ENCODE measurements at places on chromosomes 1 and 21.

DNA sequence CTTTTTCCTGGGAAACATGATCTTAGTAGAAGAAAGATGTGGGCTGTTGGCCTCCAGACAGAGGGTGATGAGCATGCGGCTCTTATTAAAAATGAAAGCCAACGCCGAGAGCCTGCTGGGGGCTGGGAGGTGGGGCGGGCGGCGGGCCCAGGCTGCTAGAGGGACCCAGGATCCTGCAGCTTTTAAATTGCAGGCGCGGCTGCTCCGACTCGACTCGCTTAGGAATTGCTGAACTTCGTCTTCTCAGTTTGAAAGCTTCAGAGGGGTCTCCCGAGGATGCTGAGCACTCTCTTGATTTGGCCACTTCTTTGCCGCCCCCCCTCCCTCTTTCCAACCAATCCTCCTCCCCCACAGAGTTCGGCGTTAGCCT is 1.2 kb downstream of the AGPAT3 start:
- no peak for DNase-seq

GRCh38 chr1:35717911-35718476 is 690 bp downstream of the C1orf216 start:
- no peak for DNase-seq

GRCh38 chr1:247849616-247850015 is 7.4 kb upstream of the TRIM58 start:
- no peak for DNase-seq

GRCh38 chr1:246565751-246566127 is 322 bp downstream of the TFB2M start:
- DNase-seq, result no peak

DNA sequence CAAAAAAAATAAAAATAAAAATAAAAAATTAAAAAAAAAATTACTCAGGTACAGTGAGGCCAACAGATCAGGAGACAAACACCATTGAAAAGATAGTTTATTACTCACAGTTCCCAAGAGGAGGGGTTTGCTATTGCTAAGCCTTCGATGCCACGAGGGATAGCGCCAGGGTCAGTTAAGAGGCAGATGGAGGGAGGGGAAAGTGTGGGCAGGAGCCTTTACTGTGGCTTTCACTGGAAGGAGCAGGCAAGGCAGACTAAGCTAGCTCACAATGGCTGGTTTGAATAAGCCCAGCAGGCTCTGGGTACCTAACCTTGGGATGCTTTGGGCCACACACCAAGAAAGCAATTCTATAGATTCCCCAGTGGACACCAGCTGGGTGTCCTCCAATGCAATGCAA is 12.7 kb upstream of the RNF187 start:
- DNase-seq, result no peak

- no peak for DNase-seq
These were observed 37.4 kb downstream of the XCL1 start for GRCh38 chr1:168613691-168614231.

GRCh38 chr1:112502826-112503225 is 5.9 kb upstream of the WNT2B start:
- no peak for DNase-seq

- DNase-seq, result no peak
These were observed 16.3 kb upstream of the IFNLR1 start for GRCh38 chr1:24203404-24203803.

- DNase-seq, result no peak
These were observed 18.2 kb downstream of the CENPF start for GRCh38 chr1:214621236-214621635.

DNA sequence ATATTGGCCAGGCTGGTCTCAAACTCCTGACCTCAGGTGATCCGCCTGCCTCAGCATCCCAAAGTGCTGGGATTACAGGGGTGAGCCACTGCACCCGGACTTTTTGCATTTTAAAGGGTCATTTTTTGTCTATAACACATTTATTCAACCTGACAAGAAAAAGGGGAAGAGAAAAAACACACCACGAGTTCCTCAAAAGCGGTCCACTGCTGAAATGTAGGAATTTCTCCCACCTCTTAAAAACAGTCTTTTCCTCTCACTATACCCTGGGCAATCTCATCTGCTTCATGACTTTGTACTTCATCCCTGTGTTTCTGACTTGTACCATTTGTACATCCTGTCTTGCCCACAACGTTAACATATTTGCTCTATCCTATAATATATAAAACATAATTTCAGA is 413.3 kb upstream of the PTBP2 start:
- DNase-seq, result no peak

DNA sequence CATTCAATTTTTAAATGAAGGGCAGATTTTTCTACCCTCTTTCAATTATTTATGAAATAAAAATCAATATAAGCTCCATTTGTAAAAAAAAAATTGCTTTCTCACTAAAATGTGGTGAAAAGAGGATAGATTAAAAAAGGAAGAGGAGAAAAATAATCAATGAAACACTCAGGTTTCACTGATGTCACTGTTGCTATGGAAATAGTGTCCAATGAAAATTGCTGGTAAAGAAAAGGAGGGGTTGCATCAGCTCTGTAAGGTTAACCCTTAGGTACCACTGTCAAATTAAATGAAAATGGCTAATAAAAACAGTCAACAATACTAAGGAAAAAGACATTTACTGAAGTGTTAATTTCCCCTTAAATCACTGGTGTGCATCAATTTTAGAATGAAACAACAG is 91.6 kb upstream of the TTC39A start:
- DNase-seq, result no peak

DNA sequence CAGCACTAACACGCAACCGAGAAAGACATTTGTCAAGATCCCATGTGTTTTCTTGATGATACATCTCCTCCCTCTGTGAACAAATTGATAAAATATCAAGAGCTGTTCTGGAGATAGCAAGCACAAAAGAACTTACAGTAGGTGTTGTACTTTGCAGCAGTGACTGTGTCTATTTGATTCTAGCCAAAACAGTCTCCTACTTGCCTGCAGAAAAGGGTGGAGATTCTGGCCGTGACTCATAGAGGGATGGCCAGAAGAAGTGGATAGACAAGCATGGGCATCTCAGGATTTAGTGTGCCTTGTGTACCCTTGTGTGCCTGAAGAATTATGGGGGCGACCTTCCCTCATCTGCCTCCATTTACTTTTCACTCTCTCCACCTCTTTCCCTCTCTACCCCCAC is 458.4 kb upstream of the LRRC7 start:
- no peak for DNase-seq

DNA sequence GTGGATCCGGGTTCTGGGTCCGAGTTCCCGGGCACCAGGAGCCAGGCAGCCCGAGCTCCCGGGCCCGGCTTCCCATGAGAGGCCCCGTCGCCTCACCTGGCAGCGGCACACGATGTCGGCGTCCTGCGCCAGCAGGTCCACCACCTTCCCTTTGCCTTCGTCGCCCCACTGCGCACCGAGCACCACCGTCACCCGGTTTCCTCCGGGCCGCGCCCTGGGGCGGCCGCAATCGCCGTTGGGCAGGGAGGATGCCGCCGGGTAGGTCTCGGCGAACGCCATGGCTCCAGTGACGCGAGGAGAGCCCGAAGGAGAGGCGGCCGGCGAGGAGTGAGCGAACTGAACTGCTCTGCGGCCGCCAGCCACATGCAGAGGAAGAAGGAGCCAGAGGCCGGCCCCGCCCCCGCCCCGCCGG is at the start of gene ADSS2:
Gene ADSS2 (minus strand): TSS at position 371 of the 412 bp plus-strand sequence. CDS start 92 bp downstream, at position 279.
- no peak for DNase-seq

- no peak for DNase-seq
These were observed 68.1 kb downstream of the RPS6KA1 start for GRCh38 chr1:26597629-26598039.

GRCh38 chr1:46801323-46802055 is 2.6 kb downstream of the CYP4B1 start:
- DNase-seq, result no peak

DNA sequence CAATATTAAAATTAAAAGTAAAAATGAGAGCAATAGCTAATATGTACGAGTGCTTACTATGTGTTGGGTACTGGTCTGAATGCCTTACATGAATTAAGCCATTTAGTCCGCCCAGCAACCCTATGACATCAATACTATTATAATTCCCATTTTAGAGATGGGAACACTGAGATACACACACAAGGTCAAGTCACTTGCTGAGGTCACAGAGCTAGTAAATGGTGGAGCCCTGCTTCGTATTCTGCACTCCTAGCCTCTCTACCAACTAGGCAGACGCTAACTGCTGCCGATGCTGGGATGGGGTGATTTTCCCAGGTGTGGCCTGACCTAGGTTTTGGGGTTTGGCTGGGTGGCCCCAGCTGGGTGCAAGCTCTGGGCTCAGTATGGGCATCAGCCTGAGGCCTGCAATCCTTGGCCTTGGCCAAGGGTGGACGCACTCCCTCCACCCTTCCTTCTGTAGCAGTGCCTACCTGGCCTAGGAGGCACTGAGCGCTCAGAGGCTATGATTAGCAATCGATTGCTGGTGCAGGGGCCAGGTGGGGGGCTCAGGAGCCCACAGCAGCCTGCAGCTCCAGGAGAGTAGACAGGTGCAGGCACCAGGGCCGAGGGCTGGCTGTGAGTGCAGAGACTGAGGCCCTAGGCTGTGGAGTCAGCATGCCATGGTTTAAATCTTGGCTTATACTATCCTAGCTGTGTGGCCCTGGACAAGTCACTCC is 2.7 kb downstream of the FAM131C start:
- no peak for DNase-seq

DNA sequence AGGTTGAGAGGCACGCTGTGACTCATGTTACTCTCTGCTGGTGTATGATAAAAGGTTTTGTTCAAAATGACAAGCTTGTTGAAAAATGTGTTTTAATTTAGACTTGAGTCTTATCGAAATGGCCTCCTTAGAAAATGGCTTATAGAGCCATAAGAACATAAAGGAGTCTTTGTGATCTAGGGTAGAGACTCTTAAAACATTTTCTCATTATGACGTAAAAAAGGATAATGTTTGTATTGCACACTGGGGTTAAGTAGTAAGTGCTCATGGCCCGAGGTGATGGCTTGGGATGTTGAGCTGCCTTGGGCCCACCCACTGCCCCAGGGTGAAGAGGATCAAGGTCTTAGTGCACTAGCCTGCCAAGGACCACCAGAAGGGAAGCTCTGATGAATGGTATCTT is 117.4 kb downstream of the DISC1 start:
- DNase-seq, result no peak

DNA sequence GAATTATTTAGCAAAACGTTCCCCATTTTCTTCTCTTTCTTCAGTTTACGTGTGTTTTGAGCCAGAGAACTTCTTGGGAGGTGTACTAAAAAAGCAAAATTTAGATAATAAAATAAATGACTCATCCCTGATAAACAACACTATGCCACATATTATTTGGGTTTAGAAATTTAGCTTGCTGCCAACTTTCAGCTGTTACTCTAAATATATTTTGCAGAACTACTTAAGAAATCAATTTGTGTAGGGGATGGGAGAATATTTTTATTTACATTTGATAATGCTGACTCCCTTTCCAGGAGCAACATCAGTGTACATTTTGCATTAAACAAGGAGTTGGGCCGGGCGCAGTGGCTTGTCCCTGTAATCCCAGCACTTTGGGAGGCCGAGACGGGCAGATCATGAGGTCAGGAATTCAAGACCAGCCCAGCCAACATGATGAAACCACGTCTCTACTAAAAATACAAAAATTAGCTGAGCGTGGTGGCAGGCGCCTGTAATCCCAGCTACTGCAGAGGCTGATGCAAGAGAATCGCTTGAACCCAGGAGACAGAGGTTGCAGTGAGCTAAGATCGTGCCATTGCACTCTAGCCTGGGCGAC is 151.4 kb upstream of the ZRANB2 start:
- no peak for DNase-seq

GRCh38 chr21:36263797-36264196 is 56.2 kb upstream of the MORC3 start:
- no peak for DNase-seq

DNA sequence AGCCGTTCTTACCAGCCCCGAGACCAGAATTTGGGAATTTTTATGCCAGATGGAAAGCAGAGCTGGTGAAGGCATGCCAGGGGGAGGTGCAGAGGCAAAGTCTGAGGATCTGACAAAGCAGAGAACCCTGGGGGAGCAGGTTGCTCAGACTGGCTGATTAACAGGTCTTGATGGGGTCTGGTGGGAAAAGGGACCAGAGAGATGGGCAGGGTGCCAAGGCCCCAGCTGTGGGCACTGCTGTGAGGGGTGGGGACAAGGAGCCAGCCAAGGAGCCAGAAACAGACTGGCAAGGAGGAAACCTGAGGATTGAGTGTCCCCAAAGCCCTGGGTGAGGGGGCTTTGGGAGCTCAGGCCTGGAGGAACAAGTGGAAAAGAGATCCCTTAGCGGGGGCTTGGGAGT is 21.4 kb downstream of the RPS6KA1 start:
- no peak for DNase-seq

GRCh38 chr1:58611861-58612385 is 34.9 kb upstream of the TACSTD2 start:
- DNase-seq, result no peak

GRCh38 chr21:45994086-45994661 is 12.6 kb downstream of the COL6A1 start:
- DNase-seq, result no peak

DNA sequence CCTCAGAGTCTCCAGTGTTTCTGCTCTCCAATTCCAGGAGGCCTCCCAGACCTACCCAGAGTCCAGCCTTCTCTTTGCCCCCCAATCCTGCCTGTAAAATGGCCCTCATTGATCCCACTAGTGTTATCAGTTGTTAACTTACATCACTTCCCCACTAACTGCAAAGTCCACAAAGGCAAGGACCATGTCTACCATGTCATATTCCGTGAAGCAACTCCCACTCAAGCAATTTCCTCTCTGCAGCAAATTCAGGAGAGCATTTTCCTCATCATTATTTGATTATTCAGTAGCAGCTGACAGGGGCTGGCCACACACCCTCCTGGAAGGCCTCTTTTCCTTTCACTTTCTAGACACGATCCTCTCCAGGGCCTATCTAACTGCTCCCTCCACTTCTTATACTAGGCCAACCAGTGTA is 153.5 kb downstream of the RERE start:
- no peak for DNase-seq

GRCh38 chr1:58784758-58785441 is 1.1 kb upstream of the JUN start:
- peak; percentile 64 for DNase-seq

DNA sequence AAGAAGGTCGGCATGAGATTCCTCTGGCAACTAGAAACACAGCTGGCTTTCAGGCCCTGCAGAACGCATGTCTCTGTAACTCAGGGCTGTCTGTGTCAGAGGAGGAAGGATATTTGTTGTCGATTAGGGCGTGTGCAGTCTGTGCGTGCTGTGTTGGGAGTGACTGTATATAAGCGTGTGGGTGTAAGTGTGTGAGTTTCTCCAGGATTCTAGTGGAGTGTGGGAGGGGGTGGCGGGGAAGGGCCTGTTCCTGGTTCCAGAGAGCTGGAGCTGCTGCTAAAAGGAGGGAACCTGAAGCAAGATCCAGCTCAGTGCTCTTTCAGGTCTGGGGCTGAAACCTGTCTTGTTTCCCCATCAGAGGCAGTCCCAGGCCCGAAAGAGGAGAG is 74.3 kb downstream of the SLC16A1 start:
- DNase-seq, result no peak
